Suppressor macrophage treated with lipopolysaccharide for 1 hour (primary cell): ENCODE measurements at places on chromosomes 13 and 19.
A peak's percentile ranks its signal among the peaks of the same experiment; 100 is the strongest.

- no peak for DNase-seq
These were observed 59.1 kb downstream of the CEBPG start for GRCh38 chr19:33432446-33433170.

DNA sequence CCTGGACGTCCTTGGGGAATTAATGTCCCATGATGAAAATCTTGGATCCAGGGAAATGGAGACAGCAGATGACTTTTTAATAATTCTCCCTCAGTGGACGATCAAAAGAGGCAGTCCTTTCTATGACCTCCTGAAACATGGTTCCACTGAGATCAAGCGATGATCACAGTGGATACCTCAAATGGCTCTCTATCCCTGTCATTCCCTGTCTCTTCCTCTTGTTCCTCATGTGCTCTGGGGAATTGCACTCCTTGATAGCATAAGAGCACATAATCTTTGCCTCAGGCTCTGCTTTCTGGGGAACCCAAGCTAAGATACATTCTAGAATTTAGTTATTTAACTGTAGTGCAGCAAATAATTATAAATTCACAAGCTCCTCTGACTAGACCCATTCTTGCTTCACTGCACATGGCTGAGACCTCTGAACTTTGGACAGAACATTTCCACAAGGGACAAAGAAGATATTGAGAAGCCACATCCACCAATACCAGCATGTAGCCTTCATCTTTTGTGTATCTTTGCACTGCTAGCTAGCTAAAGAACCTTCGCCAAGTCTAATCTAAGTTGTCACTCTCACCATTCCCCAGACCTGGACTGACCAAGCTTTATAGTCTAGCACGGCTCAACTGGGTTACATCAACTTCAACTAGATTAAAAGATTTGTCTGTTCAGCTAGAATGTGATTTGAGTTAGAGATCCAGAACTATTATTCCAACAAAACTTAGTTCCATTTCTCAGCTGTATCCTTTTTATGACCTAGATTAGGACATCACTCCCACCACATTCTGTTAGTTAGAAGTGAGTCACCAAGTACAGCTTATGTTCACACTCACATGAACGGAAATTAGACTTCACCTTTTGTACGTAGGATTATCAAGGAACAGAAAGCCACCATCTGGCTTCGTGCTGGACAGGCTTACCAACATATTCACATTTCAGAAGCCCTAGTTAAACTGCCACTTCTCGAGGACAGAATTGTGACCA, 142.7 kb downstream of the SUCLA2 start:
- DNase-seq, result peak; percentile 58

- DNase-seq, result no peak
These were observed 4.2 kb downstream of the EPS15L1 start for GRCh38 chr19:16467581-16467980.

GRCh38 chr13:112961457-112962369, 7.3 kb upstream of the MCF2L start:
- DNase-seq, result no peak

GRCh38 chr19:43784981-43785808, 4.4 kb upstream of the KCNN4 start:
- DNase-seq, result peak; percentile 89

GRCh38 chr13:30093236-30093635, 214.1 kb downstream of the KATNAL1 start:
- DNase-seq, result no peak

- no peak for DNase-seq
These were observed 187.9 kb downstream of the TEX29 start for GRCh38 chr13:111508164-111508870.

DNA sequence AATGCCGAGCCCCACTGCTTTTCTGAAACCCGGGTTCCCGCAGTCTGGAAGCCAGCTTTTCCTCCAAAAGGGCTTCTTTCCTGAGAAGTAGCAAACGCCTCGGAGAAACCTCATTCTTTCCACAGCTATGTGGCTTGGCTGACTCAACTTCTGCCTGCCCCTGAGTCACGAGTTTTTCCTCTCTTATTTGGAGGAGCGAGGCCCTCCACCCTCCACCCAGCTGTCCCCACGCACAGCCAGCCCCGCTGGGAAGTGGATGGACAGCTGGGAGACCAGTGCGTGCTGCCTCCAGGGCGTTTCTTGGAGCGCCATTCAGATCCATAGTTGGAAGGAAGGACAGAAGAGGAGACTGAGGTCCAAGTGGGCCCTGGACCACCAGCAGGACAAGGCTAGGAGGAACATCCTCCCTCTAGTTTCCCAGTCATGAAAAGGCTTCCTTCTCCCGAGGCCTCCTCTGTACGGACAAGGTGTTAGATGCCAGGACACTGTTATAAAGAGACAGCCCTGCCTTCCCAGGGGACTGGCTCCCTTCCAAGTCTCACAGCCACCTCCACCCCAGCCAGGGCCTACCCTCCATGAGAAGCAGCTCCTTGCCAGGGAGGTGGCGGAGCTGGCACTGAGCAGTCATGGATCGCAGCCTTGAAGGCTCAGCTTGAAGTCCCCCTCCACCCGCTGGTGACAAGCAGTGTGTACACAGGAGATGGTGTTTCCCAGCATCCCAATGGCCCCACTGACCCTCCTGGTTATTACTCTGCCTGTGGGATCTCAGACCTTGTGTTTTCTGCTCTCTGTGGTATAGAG, 2.5 kb upstream of the PLEKHF1 start:
- peak; percentile 52 for DNase-seq

GRCh38 chr19:41744850-41745249, 10.5 kb upstream of the CEACAM6 start:
- DNase-seq, result peak; percentile 27

GRCh38 chr13:50421473-50422130, 406.4 kb downstream of the KCNRG start:
- no peak for DNase-seq

DNA sequence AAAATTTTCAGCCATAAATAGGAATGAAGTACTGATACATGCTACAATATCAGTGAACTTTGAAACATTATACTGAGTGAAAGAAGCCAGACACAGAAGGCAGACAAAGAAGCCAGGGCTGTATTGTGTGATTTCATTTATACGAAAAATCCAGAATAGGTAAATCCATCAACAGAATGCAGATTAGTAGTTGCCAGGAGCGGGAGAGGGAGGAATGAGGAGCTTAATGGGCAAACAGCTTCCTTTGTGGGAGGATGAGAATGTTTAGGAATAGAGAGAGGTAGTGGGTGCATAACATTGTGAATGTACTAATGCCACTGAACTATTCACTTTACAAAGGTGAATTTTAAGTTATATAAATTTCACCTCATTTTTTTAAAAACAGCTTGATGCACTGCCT, 103.3 kb upstream of the SERTM1 start:
- DNase-seq, result no peak

DNA sequence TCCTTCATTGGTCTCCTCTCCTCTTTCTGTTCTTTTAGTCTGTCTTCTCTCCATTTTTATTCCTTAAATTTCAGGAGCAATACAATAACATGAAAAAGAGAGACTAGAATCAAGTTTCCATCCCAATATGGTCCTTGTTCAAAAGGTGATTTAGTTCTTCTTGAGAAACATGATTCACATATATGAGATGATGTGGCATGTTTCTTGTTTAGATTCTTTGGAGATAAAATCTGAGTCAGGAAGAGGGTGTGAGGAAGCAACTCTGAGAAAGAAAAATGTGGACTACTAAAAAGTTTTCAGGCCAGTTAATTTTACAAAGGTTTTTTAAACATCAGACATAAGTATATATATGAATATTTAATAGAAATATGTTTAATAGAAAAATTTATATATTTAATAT, 231.4 kb downstream of the OXGR1 start:
- no peak for DNase-seq

DNA sequence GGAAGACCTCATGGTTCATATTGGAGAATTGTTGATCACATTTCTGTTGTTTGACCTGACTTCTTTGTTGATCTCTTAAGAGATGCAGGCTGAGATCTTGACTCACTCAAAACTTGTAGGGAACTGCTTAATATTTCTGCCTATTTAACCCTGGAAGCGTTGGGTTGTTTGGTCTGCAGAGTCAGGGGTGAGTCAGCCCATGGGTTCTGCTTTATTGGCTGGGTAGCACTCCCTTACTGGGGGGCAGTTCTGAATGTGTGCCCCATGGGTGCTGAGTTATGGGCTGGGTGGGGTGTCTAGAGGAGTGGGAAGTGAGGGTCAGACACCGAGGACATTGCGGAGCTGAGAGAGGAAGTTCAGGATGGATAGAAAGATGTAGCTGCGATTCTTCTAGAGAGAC, 87.9 kb downstream of the LRCH1 start:
- peak; percentile 82 for DNase-seq

GRCh38 chr19:49710372-49710951, 19.5 kb downstream of the CPT1C start:
- DNase-seq, result no peak

DNA sequence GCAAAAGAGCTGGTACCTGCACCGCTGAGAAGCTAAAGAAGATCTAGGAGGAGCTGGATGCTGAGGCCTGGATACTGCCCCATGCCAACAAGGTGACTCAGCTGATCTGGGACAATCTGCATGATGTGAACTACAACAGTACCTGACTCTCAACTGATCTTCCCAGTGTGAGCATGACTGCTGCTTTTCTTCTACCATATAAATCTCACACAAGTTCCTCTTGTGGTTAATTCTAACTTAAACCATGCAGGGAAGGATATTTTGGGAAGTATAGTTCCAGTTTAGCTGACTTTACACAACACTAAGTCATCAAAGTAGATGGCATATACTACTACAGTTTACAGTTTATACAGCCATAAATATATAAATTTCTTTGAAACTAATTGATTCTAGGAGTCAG, 91.9 kb downstream of the SLAIN1 start:
- peak; percentile 46 for DNase-seq

- no peak for DNase-seq
These were observed 642 bp upstream of the PEG3 start for GRCh38 chr19:56841193-56841543.

GRCh38 chr19:50770888-50771287, 624 bp downstream of the GPR32 start:
- no peak for DNase-seq

GRCh38 chr13:97020194-97020593, 25.9 kb upstream of the OXGR1 start:
- DNase-seq, result no peak

GRCh38 chr19:14369399-14370168, 11.7 kb upstream of the ADGRE5 start:
- peak; percentile 93 for DNase-seq

GRCh38 chr13:44084146-44084545, 204.4 kb downstream of the LACC1 start:
- no peak for DNase-seq

DNA sequence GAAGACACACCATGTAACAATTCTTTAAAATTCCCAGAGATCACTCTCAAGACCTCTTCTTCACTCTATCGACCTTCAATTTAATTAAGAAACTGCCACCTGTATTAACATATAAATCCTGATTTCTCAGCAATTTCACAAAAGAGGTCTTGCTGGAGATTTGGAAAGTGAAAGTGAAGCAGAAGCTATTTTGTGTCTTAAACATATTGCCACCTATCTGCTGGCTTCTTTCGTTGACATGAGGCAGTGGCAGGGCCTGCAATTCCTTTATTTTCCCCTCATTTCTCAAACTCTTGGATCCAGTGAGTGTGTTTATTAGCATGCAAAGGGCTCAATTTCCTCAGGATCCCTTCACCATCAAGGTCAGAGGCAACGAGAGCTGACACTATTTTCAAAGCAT, 780.2 kb upstream of the SLITRK1 start:
- no peak for DNase-seq

- DNase-seq, result no peak
These were observed 31.4 kb downstream of the PPP5C start for GRCh38 chr19:46378268-46378667.

DNA sequence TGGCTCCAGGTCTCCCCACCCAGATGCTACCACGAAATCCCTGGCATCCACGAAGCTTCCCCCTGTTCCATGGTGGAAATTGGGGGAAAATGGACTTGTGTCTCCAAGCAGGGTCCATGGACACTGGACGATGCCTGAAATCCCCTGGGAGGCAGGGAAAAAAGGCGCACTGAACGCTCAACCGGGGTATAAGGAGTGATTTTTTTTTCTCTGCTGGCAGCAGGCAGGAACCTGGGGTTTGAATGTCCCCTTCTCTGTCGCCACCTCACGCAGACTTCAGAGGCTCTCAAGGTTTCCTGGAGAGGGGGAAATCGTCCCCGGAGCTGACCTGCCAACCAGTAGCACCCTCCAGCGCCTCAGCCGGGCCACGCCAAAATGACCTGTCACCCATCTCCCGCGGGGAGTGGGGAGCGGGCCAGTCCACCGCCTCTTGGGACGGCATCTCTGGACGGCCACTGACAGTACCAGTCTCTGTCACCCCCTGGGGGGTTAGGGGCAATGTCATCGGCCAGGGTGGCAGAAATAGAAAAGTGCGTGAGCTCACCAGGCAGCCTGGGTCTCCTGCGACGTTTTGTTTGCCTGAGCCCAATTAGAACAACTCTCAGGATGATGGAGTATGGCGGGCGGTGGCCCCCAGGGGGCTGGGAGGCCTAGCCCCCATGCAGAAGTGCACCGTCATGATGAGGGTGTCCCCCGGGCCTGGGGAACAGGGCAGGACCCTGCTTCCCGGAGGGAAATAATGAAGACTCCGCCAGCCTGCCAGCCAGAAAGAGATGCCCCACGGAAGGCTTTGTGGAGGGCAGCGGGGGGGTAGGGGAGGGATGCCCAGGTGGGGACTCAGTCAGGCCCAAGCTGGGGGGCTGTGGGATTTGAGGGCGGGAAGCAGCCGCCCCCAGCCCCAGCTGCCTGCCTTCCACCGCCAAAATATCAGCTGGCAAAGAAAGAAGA, 2.6 kb downstream of the PTPRS start:
- no peak for DNase-seq

DNA sequence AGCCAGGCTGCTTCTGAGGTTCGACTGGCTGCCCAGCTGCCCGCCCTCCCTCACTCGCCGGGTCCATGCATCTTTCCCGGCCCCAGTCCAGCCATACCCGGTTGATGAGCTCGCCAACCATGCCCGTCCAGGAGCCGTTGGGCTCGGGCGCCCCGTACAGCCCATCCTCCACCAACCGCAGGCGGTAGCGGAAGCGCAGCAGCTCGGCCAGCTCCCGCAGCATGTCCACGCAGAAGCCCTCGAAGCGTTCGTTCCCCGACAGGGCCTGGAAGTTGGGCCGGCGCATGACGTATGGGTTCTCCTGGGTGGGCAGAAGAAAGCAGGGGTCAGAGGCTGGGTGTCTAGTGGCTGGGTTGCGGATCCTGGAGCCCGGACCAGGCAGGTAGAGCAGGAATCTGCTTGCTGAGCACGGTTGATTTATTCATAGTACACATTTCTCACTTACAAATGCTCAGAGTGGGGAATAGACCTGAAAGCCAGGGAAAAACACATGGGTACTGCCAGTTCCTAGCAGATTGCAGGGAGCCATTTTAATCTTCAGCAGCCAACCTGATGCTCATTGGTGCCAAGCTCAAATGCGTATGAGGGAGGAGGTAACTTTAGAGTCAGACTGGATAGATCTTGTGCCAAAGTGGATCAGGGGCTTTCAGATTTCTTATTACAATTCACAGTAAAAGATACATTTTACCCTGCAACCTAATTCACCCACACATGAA, 27.4 kb downstream of the GRIK5 start:
- no peak for DNase-seq
